ENCODE measurements at places on chromosomes 12 and 14.

GRCh38 chr12:2076196-2076570 is 23.4 kb downstream of the CACNA1C start:
- no peak for DNase-seq

- DNase-seq = no peak
Measured at GRCh38 chr14:33946679-33947476, 4.0 kb downstream of the EGLN3 start.

DNA sequence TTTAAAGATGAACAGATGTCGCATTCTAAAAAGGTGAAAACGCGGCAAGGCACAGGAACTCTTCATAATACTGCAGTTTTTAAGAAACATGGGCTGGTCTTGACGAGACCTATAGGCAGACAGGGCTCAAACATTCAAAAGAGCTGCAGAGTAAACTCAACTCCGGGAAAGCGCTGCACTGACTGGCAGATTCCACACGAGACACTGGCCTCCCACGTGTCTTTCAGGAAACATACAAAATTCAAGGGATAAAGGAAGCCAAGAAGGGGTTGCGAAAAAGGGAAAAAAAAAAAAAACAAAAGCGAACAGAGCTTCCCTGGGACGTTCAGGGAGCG is 614 bp upstream of the ARF6 start:
- DNase-seq = peak; percentile 44

DNA sequence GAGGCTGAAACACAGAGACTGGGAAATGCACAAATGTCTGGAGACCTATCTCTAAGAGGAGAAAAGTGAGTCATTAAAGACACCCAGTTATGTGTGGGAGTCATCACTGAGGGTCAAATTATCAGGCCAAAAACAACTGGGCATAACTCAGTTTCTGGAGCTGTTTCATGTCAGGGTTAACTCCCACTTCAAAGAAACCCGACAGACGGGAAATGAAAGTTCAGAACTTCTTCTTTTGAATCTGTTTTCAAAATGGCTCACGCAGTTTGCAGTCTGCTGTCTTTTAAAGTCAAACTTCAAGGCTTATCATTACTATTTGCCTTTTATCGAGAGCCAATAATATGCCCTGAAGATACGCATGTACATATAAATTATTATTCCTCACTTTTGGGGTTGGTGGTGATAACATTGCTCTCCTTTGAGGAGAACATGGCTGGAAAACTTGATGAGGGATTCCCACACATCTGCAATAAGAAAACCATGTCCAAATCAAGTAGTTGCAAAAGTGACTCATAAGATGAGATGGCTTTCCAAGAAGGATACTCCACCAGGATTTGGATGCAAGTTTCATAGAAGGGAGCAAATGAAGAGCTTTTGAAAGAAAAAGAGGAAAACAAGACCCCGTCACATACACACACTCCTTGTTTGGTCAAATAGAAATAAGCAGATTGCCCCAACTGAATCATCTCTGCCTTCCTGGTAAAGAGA is 341.4 kb downstream of the ADAMTS20 start:
- DNase-seq = no peak

GRCh38 chr12:29899212-29899931 is 115.6 kb upstream of the TMTC1 start:
- no peak for DNase-seq

GRCh38 chr14:67668559-67668958 is 5.9 kb downstream of the VTI1B start:
- DNase-seq = no peak

GRCh38 chr14:98711453-98711852 is 560.5 kb downstream of the BCL11B start:
- DNase-seq = no peak

- peak; percentile 47 for DNase-seq
Measured at GRCh38 chr12:26122681-26123481, 2.0 kb downstream of the BHLHE41 start.

DNA sequence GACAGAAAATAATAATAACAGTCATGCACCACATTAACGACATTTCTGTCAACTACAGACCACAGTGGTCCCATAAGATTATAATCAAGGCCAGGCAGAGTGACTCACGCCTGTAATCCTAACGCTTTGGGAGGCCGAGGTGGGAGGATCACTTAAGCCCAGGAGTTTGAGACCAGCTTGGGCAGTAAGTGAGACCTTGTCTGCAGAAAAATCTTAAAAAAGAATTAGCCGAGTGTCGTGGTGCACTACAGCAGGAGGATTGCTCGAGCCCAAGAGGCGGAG is 8.6 kb downstream of the NAB2 start:
- no peak for DNase-seq

DNA sequence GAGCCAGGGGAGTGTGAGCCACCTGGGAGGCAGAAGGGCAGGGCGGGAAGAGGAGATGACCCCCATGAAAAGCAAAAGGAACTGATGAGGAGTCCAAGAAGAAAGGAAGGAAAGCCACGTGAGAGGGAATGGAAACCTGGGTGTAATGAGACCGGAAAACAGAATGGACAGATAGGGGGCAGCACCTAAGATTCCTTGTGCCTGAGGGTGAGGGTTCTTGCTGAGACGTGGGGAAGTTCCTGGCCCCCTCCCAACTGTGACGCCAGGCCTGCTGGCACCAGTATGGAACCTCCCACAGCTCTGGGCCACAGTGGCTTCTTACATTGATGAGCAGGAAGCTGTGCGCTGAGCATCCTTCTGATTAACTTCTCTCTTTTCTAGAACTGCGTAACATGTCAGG is 30.8 kb downstream of the TTC7B start:
- DNase-seq = no peak

- no peak for DNase-seq
Measured at GRCh38 chr14:77097006-77097699, 905 bp upstream of the CIPC start.

All from T1000 (cell line).